ENCODE measurements at places on chromosomes 6 and 20.
A peak's percentile ranks its signal among the peaks of the same experiment; 100 is the strongest.

GRCh38 chr20:54043076-54043967 lies 27.1 kb downstream of the BCAS1 start:
- DNase-seq, result no peak

GRCh38 chr20:57680131-57680716 lies 29.6 kb downstream of the PMEPA1 start:
- no peak for DNase-seq

DNA sequence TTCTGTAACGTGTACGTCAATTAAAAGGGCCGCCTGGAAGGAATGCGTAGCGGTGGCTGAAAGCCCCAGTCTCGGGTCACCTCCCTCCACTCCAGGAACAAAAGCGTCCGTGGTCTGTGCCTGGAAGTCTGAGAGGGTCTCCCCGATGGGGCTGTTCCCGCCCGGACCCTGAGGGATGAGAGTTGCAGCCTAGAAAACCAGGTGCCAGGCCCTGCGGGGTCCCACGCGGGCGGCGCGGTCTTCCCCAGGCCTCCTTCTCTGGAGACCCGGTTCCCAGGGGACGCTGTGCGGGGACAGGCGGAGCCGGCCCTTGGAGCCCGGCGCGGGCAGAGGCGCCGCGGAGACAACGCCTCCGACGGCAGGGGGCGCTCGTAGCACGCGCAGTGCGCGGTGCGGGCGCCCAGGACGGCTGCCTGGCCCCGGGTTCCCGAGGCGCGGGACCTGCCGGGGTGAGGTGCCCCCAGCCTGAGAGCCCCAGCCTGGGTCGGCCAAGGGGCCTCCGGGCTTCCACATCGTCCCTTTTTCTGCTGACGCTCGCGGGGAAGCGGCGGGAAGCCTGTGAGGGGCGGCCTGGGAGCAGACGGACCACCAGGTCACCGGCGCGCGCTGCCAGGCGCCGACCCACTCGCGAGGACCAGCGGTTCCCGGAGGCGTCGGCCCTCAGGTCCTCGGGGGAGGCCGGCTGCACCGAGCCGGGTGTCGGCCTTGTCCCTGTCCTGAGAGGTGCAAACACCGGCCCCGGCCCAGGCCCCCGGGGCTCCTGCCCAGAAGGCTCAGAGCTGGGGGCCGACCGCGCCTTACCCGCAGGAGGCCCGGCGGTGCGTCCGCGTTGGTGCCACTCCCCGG lies 5.3 kb upstream of the FOXC1 start:
- DNase-seq, result no peak

- no peak for DNase-seq
Observed at GRCh38 chr6:18405477-18406293, 18.5 kb downstream of the RNF144B start.

DNA sequence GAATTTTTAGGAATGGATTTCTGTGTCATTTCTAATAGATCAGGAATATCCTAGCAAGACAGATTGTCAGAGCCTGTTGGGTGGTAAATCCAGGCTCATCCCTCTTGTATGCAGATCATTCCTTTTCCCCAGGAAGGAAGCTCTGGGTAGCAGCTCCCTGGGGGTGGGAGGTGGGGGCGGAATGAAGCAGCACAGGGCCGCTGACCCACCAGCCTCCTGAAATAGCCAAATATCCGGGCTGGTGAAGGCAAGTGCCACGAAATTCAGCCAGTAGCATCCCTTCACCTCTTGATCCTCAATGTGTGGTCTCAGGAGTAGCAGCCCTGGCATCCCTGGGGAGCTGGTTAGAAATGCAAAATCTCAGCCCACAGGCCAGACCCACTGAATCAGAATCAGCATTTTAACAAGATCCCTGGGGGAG lies 256.9 kb downstream of the LRFN2 start:
- DNase-seq, result no peak

GRCh38 chr6:127477658-127478057 lies 18.5 kb upstream of the KIAA0408 start:
- DNase-seq, result no peak

- DNase-seq, result no peak
Observed at GRCh38 chr20:4998160-4998651, 3.1 kb downstream of the SLC23A2 start.

DNA sequence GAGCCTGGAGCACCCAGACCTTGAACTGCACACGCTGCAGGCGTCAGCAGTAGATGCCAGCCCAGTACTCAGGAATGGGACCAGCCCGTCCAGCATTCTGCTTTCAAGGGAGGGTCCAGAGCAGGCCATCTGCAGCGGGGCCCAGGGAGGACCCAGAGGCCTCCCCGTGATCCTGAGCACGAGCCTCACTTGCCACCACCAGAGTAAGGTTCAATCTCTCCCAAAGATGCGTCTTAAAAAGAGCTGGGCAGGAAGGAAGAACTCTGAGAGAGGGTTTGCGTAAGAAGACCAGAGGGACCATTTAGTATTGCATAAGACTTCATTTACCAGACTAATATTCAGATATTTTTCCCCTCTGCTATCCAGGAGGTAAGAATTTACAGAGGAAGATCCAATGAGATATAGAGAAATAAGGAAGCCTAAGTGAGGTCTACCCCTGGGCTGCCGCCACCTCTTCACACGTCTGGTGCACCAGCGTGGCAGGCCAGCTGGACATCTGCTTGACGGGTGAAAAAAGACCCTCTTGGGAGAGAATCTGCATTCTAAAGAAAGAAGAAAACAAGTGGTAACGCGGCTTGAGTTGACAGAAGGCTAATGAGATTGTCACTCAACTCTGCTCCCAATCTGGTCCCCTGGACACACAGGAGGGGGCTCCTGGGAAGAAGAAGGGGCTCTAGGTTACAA lies 107.3 kb downstream of the PRND start:
- no peak for DNase-seq

DNA sequence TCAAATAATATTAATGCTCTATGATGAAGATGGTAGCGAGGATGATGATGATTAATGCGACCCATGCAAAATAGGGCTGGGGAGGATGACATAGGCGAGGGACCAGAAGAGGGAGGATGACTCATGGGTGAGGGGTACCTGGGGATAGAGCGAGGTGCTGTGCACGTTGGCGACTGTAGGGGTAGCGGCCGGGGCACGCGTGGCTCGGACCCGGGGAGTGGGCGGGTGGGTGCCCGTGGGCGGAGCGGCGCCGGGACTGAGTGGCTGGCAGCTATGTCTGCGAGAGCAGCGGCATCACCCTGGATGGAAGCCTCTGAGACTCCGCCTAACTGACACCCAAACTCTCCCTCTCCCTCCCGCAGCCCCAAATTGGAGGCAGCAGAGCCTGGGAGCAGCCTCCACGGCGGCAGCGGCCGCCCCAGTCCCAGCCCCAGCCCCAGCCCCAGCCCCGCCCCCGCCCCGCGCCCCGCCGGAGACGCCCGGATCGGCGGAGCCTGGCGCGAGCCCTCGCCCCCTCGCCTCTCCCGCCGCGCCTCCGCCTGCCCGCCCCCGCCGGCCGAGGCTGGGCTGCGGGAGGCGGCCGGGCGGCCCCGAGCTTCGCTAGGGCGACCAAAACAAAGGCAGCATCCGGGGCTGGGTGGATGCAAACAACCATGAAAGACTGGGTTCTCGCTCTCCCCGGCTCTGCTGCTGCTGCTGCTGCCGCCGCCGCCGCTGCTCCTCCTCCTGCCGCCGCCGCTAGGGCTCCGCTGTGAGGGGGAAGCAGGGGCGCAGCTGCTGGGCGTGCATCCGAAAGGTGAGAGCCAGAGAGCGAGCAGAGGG lies at the start of gene RIMS1:
TSS of gene RIMS1 (plus strand) at position 367 of the 822 bp plus-strand sequence. CDS start 474 bp downstream, outside the sequence.
- peak; percentile 15 for DNase-seq

GRCh38 chr6:123017104-123017682 lies 21.2 kb downstream of the CLVS2 start:
- DNase-seq, result no peak

- no peak for DNase-seq
Observed at GRCh38 chr6:99613409-99613704, 6.7 kb downstream of the PRDM13 start.

DNA sequence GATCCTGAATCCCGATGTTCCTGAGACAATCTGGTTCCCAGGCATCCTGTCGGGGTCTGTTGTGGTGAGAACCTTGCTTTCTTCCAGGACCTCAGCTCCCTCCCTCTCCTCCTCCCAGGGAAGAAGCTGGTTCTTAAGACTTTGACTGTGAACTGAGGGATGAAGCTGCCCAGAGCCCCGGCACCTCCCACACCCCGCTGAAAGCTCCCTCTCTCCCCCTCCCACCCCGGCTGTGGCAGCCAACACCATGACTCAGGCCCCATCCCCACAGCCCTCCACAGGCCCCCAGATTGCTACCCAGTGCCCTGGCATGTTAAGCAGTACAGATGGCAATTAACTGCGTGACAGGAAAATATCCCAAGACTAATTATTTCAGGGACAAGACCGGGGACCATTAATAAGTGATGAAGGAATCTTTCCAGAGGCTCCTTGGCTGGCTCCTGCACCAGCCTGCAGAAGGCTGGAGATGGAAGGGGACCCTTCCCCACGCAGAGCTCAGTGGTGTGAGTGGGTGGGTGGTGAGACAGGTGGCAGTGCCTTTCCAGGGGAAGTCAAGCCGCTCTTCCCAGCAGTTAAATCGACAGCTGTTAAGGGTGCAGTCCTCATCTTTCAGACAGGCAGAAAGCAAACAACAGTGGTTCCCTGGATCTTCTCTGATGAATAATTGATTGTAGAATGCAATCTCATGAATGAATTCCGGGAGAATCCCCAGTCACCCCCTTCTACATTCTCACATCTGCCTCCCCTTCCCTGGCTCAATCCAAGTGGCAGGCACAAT lies 237.9 kb downstream of the LRFN2 start:
- no peak for DNase-seq

- no peak for DNase-seq
Observed at GRCh38 chr6:33904050-33904746, 100.4 kb upstream of the MLN start.

GRCh38 chr6:108497883-108498282 lies 62.8 kb upstream of the FOXO3 start:
- DNase-seq, result peak; percentile 25

- DNase-seq, result no peak
Observed at GRCh38 chr6:126188279-126188909, 151.5 kb upstream of the CENPW start.

- no peak for DNase-seq
Observed at GRCh38 chr6:114713690-114714089, 370.9 kb upstream of the HS3ST5 start.

DNA sequence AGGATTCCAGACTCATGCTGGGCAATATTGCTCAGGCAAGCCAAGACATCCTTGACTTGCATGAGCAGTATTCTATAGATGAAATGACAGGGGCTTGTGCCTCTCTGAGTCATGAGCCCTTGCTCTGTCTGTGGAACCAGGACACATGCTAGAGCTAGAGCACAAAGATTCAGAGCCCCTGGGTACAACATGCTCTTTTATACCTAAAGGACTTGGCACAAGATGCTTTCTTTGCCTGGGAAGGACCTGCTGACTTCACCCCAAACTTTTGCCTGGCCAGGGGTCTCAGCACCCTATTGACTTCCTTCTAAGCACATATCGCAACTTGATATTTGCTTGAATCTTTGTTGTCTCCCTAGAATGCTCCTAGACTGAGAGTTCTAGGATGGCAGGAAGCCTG lies 27.4 kb downstream of the TGM6 start:
- no peak for DNase-seq

- DNase-seq, result no peak
Observed at GRCh38 chr6:160356074-160356744, 8.0 kb downstream of the SLC22A3 start.

DNA sequence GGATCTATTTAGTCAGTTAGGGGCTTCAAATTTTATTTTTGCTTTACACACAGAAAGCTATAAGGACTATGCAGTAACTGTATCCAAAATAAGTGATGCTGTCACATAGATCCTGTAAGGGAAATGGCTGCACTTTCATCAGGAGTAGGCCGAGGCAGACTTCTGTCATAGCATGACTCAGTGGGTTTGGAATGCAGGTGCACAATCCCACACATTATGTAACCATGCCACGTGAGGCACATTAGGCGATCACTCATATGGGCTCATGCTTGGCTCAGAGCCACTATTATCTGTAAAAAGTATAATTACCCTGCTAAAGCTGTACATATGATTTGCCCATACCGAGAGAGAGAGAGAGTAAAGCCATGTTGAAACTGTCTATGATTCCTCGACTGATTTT lies 1189.4 kb upstream of the EYS start:
- no peak for DNase-seq

- DNase-seq, result no peak
Observed at GRCh38 chr6:149452037-149452939, 32.5 kb downstream of the ZC3H12D start.

Data from iPS DF 19.7 (cell line).